ENCODE measurements at places on chromosomes 16 and 17. TPM values are rescaled to one million over a fixed set of nuclear protein-coding genes. Genes with fewer than 3 reads are reported as not detected.

The ZNF286A gene
- total RNA-seq: 14.4 TPM

The PLXDC1 gene
- 67.6 TPM for total RNA-seq

The TEX19 gene
- total RNA-seq: not detected

The KRTAP4-16 gene
- total RNA-seq: not detected

GRCh38 chr16:11033629-11034420 lies 89.5 kb downstream of the CLEC16A start:
- peaks cover 52% of the 10 kb centered on the region for H3K36me3 ChIP-seq
- no peak overlapping the region for H3K27ac ChIP-seq
- H3K4me3 ChIP-seq: no peak overlapping the region
- DNase-seq: no peak

GRCh38 chr16:68265078-68265920 lies 973 bp downstream of the SLC7A6 start:
- DNase-seq: no peak
- H3K36me3 ChIP-seq: peaks cover 22% of the 10 kb centered on the region
- peaks cover 71% of the 10 kb centered on the region for H3K4me1 ChIP-seq
- H3K4me3 ChIP-seq: peak overlapping the region; percentile 74
- H3K27ac ChIP-seq: peak overlapping the region; percentile 99
- no peaks in the 10 kb centered on the region for H3K27me3 ChIP-seq

GRCh38 chr16:6643080-6643686 lies 689.5 kb upstream of the RBFOX1 start:
- no peak for DNase-seq
- H3K4me3 ChIP-seq: no peak overlapping the region
- H3K36me3 ChIP-seq: no peaks in the 10 kb centered on the region
- no peaks in the 10 kb centered on the region for H3K4me1 ChIP-seq
- no peaks in the 10 kb centered on the region for H3K27me3 ChIP-seq
- H3K27ac ChIP-seq: no peak overlapping the region

Measured in CD4-positive, alpha-beta T cell (primary cell).